ENCODE measurements at places on chromosomes 7 and 10. TPM values are rescaled to one million over a fixed set of nuclear protein-coding genes. Genes with fewer than 3 reads are reported as not detected.
A peak's percentile ranks its signal among the peaks of the same experiment; 100 is the strongest.

The TLX1 gene
- not detected for polyA plus RNA-seq

The ATG9B gene
- 3.5 TPM for polyA plus RNA-seq

DNA sequence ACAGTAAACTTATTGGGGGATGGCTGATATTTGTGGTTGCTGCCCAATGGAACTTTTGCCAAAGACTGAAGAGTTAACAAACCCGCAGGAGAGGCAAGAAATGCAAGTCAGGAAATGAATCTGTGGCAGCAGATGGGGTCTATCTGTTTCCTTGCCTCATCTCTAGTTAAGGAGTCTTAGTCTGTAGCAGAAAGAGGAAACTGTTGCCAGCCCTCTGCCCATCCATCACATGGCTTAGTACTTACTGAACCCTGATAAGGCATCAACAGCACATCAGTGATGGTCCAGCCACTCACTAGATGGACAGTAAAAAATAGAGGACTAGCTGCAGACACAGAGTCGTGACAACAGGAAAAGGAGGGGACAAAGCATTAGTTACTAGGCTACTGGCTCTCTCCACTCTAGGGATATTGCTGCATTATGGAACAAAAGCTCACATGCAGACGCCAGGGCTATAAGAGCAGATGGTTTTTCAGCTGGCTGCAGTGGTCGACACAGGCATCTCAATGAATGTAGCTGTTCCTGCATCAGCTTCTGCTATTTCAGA lies 614.7 kb downstream of the PARD3 start:
- no peak for DNase-seq

GRCh38 chr10:70662362-70663220 lies 9.7 kb upstream of the ADAMTS14 start:
- no peak for DNase-seq

The PARD3 gene
- polyA plus RNA-seq: 50.6 TPM

- DNase-seq: no peak
These were observed 24.9 kb downstream of the LRRC20 start for GRCh38 chr10:70357565-70357964.

- no peak for DNase-seq
These were observed 10.9 kb downstream of the TAS2R60 start for GRCh38 chr7:143454091-143454680.

DNA sequence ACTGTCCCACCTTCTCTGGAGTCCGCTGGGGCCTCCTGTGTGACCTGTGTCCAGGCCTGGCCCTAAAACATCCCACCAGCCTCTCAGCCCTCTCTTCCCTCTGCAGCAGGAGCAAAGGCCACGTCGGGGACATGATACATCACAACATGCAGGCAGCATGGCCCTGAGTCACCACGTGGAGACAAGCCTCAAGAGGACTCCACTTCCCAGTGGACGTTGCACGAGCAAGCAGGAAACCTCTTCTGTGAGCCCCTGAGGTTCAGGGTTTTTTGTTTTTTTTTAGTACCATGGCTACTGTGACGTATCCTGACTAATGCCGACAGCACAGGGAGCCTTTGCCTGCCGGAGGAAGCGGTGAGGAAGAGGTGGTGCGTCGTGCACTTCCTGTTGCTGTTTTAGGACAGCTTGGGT lies 165.9 kb downstream of the DNAJB6 start:
- peak; percentile 20 for DNase-seq

Data from left lung (tissue), 14 donors.